ENCODE measurements at places on chromosomes 5 and 9.
A peak's percentile ranks its signal among the peaks of the same experiment; 100 is the strongest.

- DNase-seq, result no peak
These were observed 44.8 kb upstream of the RLN1 start for GRCh38 chr9:5384436-5384835.

DNA sequence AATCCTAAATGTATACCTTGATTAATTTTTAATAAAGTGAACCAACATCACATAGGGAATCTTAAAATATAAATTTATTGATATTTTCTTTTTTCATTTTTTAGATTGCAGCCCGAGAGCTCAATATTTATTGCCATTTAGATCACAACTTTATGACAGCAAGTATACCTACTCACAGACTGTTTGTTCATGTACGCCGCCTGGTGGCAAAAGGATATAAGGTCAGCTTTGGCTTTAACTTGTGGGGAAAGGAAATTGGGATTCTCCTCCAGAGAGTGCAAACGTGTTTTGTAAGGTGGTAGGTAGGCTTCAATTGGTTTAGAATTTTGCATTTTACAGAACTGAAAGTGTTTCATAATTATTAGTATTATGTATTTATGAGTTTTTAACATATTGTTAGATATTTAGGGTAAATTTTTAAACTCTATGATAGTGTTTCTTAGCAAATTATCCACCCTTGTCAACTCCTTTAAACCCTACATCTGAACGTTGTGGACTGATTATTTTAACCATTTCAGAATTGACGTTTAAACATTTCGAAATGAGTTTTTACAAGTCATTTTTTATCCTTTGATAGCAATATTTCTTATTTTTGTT, 17.5 kb upstream of the DHFR start:
- peak; percentile 76 for DNase-seq

GRCh38 chr9:4750023-4750673, 9.1 kb upstream of the AK3 start:
- no peak for DNase-seq

GRCh38 chr9:82281066-82281465, 292.5 kb downstream of the SPATA31D1 start:
- no peak for DNase-seq

- DNase-seq, result no peak
These were observed 21.9 kb downstream of the STRBP start for GRCh38 chr9:123246534-123246933.

DNA sequence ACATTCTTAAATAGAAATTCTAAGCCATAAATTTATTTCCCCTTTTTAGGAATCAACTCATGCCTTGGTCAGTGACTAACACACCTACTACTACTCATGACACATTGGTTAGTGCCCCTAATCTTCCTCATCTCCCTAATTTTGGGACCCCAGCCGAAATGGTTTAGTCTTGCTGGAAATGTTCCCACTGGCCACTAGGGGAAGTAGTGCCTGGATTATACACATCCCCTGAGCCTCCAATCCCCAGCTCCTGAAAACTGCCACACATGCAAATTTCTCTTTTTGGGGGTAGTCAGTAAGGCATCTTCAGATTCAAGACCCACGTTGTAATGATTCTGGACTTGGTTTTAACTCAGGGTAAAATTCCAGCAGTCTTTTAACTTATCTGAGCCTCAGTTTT, 79.8 kb downstream of the HSD17B3 start:
- no peak for DNase-seq

- no peak for DNase-seq
These were observed 101.0 kb upstream of the PIK3R1 start for GRCh38 chr5:68114378-68115040.

GRCh38 chr9:98418578-98419259, 163.3 kb upstream of the TBC1D2 start:
- no peak for DNase-seq
